ENCODE measurements at places on chromosomes 3 and 15.

GRCh38 chr15:100897221-100898151 lies 17.9 kb downstream of the ALDH1A3 start:
- DNase-seq, result no peak

DNA sequence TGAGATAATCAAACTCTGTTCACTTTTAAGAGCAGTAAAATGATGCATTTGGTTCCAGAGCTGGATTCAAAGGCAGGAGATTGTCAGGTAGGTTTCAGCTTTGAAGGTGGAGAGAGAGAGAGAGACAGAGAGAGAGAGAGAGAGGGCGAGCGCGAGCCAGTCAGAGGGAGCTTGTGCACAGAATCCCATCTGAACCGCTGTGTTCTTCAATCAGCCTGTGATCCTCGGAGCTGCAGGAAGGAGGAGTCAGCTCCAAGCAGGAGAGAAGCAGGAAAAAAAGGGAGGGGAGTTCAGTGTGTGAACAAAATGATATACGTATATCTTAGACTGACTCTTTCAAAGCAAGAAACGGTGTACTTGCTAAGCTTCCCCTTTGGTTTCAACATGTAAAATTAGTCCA lies at the start of gene GPR149:
TSS of gene GPR149 (minus strand) at position 177 of the 400 bp plus-strand sequence. CDS start 575 bp downstream, outside the sequence.
- DNase-seq, result no peak

GRCh38 chr3:111610189-111610588 lies 15.0 kb upstream of the ZBED2 start:
- no peak for DNase-seq

- DNase-seq, result no peak
Measured at GRCh38 chr15:42088801-42089640, 5.3 kb downstream of the PLA2G4D start.

GRCh38 chr3:87414271-87414670 lies 137.9 kb upstream of the POU1F1 start:
- no peak for DNase-seq

DNA sequence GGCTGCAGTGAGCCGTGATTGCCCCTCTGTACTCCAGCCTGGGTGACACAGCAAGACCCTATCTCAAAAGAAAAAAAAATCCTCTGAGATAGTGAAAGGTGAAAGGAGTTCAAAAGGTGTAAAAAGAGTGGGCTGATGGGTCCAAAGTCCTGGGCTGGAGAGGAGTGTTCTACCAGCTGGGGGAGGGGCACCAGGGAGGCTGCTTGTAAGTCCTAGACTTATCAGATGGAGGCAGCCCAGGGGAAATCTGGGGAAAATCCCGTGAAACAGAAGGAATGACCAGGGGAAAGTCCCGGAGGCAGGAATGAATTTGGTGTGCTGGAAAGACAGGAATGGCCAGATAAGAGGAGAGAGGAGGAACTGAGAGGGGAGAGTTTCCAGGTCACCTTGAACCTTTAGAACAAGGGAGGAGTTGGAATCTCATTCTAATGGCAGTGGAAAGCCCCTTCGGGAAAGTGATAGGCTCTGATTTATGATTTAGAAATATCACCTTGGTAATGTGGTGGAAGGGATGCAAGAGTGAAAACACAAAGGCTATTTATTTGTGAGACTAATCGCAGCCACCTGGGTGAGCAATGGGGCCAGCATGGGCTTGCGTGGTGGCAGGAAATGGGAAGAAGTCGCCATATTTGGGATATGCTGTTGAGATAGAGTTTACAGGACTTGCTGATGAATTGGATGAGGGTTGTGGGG lies 23.4 kb upstream of the PPP4R2 start:
- DNase-seq, result no peak

All from esophagus muscularis mucosa (tissue), 4 donors.